ENCODE measurements at places on chromosomes 2 and 18.

- DNase-seq: no peak
Observed at GRCh38 chr2:10246370-10246769, 56.3 kb upstream of the HPCAL1 start.

GRCh38 chr18:59994357-59994756 lies 94.6 kb downstream of the PMAIP1 start:
- DNase-seq: no peak

- no peak for DNase-seq
Observed at GRCh38 chr2:18514526-18515461, 45.7 kb downstream of the RDH14 start.

- no peak for DNase-seq
Observed at GRCh38 chr2:85377083-85377482, 22.5 kb downstream of the ELMOD3 start.

All from stimulated activated CD8-positive, alpha-beta memory T cell treated with anti-CD3 and anti-CD28 coated beads, Interleukin-7, amount 100 ng/mL, for 1 hour (primary cell).